Stimulated activated CD8-positive, alpha-beta memory T cell treated with anti-CD3 and anti-CD28 coated beads, Interleukin-4, amount 100 ng/mL, for 1 hour (primary cell): ENCODE measurements at places on chromosomes 13 and 19.
A peak's percentile ranks its signal among the peaks of the same experiment; 100 is the strongest.

GRCh38 chr19:18157465-18158063, 4.6 kb downstream of the PIK3R2 start:
- DNase-seq = no peak

GRCh38 chr13:27427641-27428040, 3.2 kb downstream of the GTF3A start:
- DNase-seq = no peak

- no peak for DNase-seq
Measured at GRCh38 chr13:51058461-51059167, 52.5 kb downstream of the C13orf42 start.

DNA sequence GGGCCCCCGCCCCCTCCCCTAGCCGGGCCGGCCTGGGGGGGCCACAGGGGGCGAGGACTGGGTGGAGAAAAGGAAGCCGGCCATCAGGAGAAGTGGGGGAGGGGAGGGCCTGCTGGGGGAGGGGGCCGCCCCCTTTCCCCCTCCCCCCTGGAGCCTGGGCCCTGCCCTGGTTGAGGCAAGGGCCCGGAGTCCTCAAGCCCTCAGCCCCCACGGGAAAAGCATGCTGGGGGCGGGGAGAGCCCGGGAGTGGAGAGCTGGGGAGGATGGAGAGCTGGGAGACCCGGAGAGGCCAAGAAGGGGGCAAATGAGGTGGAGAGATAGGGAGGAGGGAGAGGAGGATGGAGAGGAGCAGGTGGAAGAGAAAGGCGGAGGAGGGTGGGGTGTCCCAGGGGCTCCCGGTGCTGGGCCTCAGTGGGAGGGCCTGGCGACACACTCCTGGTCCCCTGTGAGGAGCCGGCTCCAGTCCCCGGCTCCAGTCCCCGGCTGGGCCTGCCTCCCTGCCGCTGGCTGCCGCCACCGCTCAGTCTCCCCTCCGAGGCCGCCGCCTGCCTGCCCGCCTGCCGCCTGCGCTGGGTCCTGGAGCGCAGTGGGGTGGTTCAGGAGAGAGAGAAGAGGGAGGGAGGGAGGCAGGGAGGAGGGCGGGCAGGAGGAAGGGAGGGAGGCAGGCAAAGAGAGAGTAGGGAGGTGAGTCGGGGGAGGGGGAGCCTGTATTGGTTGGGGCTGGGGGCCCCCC, at the start of gene GRIK5:
TSS of gene GRIK5 (minus strand) at position 588 of the 733 bp plus-strand sequence. CDS start 4,436 bp downstream, outside the sequence.
- DNase-seq = no peak

DNA sequence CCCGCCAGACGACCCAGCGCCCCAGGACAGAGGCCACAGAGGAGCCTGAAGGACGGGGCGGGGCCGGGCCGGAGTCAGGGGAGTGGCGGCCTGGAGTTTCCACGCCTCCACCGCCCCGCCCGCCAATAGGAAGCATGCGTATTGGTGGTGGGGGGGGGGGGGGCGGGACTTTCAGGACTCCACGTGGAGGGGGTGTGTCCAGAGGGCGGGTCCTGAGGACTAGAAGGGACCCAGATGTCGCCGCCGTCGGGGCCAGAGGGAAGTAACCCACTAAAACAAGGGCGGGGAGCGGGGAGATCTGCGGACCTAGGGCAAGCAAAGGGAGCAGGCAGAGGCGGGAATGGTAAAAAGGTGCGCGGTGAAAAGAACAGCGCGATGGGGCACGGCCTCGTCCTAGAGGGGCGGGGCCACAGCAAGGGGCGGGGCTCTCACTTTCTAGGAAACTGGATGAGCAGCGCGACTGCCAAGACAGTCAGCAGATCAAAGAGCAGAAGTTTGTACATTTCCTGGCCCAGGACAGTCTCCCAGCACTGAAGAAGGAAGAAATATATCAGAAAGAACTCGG, 2.8 kb upstream of the LENG1 start:
- DNase-seq = peak; percentile 56

DNA sequence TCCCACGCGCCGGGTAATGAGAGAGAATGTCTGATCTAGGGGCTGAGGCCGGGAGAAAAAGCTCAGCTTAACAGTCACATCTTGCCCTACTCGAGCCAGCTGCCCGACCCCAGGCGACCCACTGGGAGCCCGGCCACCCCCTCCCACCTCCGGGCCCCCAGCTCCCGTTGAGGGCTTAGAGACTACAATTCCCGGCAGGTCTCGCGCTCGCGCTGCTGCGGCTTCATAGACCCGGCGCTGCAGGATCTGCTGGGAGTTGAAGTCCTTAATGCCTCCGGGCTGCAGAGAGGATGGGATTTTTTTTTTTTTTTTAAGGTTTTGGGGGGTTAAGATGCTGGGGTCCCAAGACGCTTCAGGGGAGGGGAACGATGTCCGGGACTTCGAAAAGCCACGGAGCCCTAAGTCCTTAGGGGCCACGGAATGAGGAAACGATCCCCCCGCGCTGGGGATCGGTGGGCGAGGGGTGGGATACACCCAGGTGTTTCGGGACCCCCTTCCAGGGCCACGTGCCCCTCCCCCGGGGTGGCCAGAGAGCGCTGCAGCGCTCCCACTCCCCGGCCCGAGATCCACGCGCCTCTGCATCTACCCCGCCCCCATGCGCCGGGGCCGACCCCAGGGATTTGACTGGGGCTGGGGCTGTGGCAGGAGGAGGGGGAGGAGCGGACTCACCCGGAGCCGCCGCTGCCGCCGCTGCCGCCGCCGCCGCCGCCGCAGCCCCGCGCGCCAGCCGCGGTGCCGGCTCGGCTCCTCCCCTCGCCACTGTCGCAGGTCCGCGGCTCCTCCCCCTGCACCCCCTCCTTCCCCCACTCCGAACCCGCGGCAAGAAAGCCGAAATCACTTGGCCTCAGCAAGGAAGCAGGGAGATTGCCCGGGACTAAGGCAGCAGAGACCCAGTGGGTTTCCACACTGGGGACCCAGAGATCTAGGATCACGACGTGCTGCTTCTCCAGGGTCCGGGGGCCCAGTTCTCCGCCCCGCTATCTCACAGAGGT, at the start of gene SYT3:
TSS of gene SYT3 (minus strand) at position 761 of the 992 bp plus-strand sequence. CDS start 2,470 bp downstream, outside the sequence.
- DNase-seq = no peak

GRCh38 chr19:45766869-45767346, 2.1 kb downstream of the SIX5 start:
- DNase-seq = no peak

DNA sequence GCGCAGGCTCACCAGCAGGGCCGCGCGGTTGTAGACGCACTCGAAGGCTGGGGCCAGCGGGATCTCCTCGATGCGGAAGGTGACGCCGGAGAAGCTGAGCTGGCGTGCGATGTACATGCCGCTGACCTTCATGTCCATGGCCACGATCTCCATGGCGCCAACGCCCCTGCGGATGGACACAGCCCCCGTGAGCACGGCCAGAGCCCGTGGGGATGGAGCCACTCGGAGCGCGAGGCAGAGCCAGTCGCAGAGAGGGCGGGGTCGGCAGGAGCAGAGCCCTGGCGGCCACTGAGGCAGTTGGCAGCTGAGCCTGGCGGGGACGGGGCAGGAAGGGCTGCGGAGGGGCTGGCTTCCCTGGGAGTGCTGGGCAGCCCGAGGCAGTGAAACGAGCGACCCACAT, 15.2 kb downstream of the GPX4 start:
- DNase-seq = no peak

DNA sequence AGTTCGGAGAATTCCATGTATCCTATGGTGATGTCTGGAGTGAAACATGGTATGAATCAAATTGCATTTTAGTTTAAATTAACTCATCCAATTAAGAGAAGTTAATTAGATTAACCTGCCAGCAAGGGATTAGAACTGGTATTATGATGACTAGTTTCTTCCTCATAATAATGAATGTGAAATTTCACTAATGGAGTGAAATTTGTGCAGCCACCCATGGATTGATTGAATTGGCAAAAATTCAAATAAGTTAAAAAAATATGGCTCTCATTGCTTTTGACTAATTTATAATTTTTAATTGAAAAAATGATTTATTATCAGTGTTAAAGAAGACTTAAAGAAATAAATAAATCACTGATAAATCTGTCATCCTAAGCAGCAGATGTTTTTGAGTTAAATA, 232.0 kb downstream of the KCNRG start:
- no peak for DNase-seq

DNA sequence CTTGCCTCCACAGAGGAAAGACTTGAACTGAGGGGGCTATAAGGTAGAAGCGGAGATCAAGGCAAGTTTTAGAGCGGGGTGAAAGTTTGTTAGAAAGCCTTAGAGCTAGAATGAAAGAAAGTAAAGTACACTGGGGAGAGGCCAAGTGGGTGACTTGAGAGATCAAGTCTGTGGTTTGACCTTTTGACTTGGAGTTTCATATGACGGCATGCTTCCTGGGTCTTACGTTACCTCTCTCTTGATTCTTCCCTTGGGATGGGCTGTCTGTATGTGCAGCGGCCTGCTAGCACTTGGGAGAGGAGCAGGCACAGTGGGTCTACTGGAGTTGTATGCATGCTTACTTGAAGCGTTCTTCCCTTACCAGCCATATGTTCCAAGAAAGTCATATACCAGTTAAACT, 1768.5 kb downstream of the PCDH9 start:
- DNase-seq = no peak

GRCh38 chr13:42219876-42220275, 52.1 kb upstream of the AKAP11 start:
- no peak for DNase-seq

DNA sequence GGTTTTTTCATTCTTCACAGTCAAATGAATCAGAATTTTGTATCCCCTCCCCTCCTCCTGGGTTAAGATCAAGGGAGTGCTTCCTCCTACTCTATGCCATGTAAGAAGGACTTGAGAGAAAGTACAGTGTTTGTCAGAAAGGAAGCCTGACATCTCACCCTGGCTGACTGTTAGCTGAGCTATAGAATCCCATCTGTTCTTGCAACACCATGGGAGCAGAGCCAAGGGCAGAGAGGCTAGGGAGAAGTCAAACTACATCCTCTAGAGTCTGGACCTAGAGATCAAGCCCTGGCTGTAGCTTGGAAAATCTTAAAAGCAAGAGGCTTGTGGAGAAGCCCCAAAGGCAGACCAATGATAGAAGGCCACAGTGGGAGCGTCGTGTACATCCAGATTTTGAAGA, 145.9 kb downstream of the OLFM4 start:
- no peak for DNase-seq

GRCh38 chr13:95337597-95337996, 36.3 kb upstream of the ABCC4 start:
- DNase-seq = no peak

GRCh38 chr13:67860315-67860714, 630.2 kb upstream of the PCDH9 start:
- DNase-seq = no peak

GRCh38 chr19:3457528-3458228, 22.6 kb downstream of the SMIM24 start:
- DNase-seq = no peak

DNA sequence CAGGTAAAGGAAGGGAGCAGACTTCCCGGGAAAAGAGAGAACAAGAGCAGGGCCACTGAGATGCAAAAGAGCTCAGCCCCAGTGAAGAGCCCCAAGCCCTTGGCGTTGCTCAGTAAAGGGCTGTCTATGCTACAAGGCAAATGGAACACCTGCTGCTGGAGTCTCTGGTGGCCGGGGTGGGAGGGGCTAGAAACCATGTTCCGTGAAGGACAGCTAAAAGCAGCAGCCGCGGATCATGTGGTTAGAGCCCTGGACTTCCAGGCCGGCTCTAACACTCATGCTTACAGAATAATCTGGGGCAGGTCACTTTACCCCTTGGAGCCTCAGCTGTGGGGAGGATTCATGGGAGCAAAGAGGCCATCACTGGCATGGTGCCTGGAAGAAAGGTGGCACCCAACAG, 17.8 kb downstream of the POU2F2 start:
- no peak for DNase-seq

GRCh38 chr13:39874331-39875053, 219.0 kb downstream of the COG6 start:
- DNase-seq = no peak

- DNase-seq = no peak
Measured at GRCh38 chr19:18650468-18651041, 13.7 kb downstream of the KLHL26 start.

GRCh38 chr13:109655611-109656010, 130.8 kb downstream of the IRS2 start:
- no peak for DNase-seq

- DNase-seq = no peak
Measured at GRCh38 chr13:31538067-31539042, 201.0 kb upstream of the RXFP2 start.

GRCh38 chr13:84491952-84492351, 609.7 kb upstream of the SLITRK1 start:
- no peak for DNase-seq

GRCh38 chr19:15432629-15433518, 14.1 kb upstream of the AKAP8L start:
- peak; percentile 81 for DNase-seq
